ENCODE measurements at places on chromosomes 1 and 21. TPM values are rescaled to one million over a fixed set of nuclear protein-coding genes. Genes with fewer than 3 reads are reported as not detected.

The FAM72B gene
- total RNA-seq, result 2.5 TPM

The SYDE2 gene
- total RNA-seq, result 6.0 TPM

The FAM20B gene
- total RNA-seq, result 39.0 TPM

The QSOX1 gene
- 162 TPM for total RNA-seq

GRCh38 chr1:245825128-245825901, 670.5 kb downstream of the KIF26B start:
- H3K27ac ChIP-seq, result no peak overlapping the region
- no peak overlapping the region for H3K4me3 ChIP-seq
- peak; percentile 76 for DNase-seq
- H3K27me3 ChIP-seq, result no peaks in the 10 kb centered on the region
- H3K4me1 ChIP-seq, result peaks cover 15% of the 10 kb centered on the region

DNA sequence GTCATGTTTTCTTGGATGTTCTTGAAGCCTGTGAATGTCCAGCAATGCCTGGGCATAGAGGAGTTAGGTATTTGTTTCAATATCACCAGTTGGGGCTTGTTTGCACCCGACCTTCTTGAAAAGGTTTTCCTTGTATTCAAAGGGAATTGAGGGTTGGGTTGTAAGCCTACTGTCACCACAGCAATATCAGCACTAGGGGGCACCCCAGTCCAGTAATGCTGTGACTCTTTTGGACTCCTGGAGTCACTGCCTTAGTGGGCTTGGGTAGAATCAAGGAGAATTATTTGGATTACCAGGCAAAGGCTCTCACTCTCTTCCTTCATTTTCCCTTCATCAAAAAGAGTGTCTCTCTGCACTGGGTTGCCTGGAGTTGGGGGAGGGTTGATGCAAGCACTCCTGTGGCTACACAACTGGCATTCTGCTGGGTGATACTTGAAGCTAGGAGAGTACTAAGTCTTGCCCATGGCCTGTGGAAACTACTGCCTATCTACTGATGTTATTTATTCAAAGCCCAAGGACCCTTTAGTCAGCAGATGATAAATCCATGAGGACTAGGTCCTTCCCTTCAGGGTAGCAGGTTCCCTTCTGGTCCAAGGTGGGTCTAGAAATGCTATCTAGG, 34.5 kb downstream of the OR10R2 start:
- no peak overlapping the region for H3K27ac ChIP-seq
- H3K4me1 ChIP-seq, result no peaks in the 10 kb centered on the region
- no peak overlapping the region for H3K4me3 ChIP-seq
- peaks cover 2% of the 10 kb centered on the region for H3K27me3 ChIP-seq
- no peak for DNase-seq

DNA sequence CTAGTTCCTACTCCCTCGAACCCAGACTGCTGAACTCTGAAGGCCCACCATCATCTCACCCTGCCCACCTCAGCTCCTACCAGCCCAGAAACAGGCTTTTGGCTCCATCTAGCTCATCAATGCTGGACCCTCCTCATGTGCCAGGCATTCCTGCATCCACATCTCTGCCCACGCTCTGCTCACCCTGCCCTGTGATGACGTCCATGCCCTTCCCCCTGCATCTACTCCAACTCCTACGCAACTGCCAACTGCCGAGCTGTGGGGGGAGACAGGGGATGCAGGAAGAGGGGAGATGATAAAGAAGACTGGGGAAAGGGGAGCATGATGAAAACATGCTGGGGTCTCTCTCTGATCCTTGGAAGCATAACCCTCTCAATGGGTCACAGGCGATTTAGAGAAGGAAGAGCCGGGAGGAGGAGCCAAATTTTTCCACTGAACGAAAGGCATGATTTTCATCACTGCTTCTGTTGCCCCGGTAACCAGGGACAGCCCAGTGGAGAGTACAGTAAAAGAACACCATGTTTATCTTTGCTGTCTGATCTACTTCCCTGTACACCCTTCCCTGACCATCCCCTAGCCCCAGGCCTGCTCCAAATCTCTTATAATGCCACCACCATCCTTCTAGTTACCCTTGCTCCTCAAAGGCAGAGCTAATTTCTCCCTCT, 44.3 kb downstream of the CD34 start:
- H3K4me1 ChIP-seq, result peaks cover 19% of the 10 kb centered on the region
- H3K27ac ChIP-seq, result no peak overlapping the region
- no peak overlapping the region for H3K4me3 ChIP-seq
- no peaks in the 10 kb centered on the region for H3K27me3 ChIP-seq
- no peak for DNase-seq

GRCh38 chr1:168466092-168466713, 77.6 kb downstream of the XCL2 start:
- H3K27me3 ChIP-seq, result no peaks in the 10 kb centered on the region
- H3K4me3 ChIP-seq, result no peak overlapping the region
- H3K4me1 ChIP-seq, result peaks cover 58% of the 10 kb centered on the region
- peak overlapping the region; percentile 80 for H3K27ac ChIP-seq
- DNase-seq, result no peak

GRCh38 chr1:31413405-31414001, 490 bp downstream of the SERINC2 start:
- peak overlapping the region; percentile 90 for H3K4me3 ChIP-seq
- peaks cover 3% of the 10 kb centered on the region for H3K4me1 ChIP-seq
- no peaks in the 10 kb centered on the region for H3K36me3 ChIP-seq
- DNase-seq, result no peak
- peaks cover 38% of the 10 kb centered on the region for H3K27me3 ChIP-seq
- H3K27ac ChIP-seq, result peak overlapping the region; percentile 38
